ENCODE measurements at places on chromosomes 13 and 19.

- DNase-seq = no peak
Observed at GRCh38 chr13:96551546-96551945, 442.7 kb downstream of the OXGR1 start.

DNA sequence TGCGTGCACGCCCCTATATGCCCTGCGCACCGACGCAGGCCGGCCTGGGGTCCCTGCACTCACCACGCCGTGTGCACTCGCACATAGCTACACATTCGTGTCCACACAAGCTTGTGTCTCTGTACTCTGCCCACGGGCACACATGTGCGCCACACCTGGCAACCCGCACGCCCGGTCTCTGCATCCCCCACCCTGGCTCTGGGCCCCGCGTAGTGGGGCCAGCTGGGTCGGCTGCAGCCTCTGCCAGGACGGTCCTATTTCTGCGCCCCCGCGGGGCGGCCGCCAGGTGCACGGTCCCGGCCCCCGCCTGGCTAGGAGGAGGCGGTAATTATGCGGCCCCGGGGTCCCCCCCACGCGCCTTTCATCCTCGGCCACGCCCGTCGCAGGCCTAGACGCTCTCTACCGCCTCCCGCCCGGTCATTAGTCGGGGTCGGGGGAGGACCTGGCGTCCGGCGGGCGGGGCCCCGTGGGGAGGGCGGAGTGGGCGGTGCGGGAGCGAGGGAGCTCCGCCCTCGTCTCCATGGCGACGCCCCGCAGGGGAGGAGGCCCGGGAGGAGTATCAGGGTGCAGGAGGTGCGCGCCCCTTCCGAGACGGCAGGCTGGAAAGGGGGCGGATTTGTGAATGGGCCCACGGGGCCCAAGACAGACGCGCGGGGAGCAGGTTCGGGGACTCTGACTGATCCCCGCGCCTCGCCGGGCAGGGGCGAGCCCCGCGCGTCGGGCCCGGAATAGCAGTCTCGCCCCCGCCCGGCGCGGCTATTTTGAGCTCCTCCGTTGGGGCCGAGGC is 2.8 kb upstream of the CIRBP start:
- peak; percentile 91 for DNase-seq

GRCh38 chr13:58953638-58954037 is 1210.1 kb downstream of the DIAPH3 start:
- no peak for DNase-seq

- peak; percentile 28 for DNase-seq
Observed at GRCh38 chr19:11881151-11881800, 6.3 kb upstream of the ZNF69 start.

DNA sequence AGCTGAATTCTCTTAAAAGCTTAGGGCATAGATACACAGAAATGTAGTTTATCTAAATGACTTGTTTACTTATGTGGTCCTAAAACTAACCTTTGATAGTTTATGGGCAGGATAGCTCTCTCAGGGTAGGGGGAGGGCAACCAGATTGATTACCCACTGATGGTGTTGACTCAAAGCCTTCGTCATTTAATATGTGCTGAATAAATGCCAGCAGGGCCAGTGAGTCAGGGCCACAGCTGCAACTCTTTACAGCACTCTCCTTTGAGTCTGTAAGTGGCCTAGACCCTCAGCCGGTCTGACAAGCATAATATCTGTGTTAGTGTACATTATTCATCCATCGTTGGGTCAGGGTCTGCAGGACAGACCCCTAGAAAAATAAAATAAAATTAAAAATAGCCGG is 128.5 kb downstream of the ZNF675 start:
- no peak for DNase-seq

GRCh38 chr13:112481458-112481857 is 105.3 kb downstream of the SPACA7 start:
- no peak for DNase-seq

DNA sequence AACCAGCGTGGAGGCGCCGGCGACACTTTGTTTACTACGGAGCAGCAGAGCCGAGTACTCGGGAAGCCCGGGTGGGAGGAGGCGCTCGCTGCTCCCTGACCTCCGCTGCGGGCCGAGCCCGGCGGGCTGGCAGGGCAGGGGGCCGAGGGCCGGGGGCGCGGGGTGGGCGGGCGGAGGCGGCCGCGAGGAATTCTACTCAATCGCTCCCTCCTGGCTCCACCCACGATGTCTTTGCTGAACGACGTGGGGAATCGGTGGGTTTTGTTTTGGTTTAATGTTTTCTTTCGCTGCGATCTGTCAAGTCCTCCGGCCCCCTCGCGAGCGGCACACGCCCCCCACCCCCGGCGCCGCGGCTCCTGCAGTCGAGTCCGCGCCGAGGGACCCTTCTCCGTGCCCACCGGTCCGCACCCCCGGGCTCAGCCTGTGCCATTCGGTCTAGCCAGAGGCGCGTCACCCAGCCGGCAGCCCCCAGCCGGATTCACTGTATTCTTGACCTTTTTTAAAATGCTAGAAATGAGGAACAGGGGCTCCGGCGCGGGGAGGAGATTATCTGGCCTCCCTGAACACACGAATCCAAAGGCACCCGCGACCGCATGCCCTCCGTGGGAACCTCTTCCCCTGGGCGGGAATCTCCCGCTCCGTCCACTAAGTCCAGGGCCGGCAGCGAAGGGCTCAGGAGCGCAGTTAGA is 636 bp upstream of the FOXO1 start:
- DNase-seq = peak; percentile 13

DNA sequence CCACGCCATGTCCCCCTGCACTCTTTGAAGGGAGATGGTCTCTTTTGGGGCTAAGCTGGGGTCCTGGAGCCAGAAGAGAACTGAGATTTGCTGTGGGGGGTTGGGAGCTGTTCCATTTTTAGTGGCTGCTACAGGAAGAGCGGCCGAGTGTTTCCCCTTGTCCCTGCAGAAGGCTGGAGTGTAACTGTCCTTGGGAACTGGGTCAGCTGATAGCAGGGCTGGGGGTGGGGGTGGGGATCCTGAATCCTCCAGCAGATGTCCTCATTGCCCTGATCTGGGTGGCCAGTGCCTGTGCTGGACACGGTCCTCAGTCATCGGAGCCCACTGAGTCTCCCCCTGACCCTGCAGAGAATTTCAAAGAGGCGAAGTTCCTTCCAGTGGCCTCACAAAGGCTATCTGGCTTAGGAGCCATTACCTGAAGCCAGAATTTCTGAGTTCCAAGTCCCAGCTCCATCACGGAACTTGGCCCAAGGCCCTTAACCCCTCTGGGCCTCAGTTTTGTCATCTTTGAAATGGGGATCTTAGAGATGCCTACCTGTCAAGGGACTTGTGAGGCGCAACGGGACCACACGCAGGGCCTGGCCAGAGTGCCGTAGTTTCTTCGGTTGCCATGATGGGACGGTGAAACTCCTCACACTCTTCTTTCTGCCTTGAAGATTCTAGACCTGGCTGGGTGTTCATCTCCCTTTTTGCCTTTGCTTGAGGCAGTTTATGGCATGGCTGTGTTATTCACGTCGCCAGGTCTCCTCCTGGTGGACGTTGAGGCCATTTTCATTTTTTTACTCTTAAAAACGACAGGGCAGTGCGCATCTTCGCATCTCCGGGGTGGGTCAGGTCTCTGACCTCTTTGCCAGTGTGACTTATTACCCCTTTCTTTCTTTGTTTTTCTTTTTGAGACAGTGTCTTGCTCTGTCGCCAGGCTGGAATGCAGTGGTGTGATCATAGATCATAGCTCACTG is 51.9 kb downstream of the DNM2 start:
- peak; percentile 40 for DNase-seq

DNA sequence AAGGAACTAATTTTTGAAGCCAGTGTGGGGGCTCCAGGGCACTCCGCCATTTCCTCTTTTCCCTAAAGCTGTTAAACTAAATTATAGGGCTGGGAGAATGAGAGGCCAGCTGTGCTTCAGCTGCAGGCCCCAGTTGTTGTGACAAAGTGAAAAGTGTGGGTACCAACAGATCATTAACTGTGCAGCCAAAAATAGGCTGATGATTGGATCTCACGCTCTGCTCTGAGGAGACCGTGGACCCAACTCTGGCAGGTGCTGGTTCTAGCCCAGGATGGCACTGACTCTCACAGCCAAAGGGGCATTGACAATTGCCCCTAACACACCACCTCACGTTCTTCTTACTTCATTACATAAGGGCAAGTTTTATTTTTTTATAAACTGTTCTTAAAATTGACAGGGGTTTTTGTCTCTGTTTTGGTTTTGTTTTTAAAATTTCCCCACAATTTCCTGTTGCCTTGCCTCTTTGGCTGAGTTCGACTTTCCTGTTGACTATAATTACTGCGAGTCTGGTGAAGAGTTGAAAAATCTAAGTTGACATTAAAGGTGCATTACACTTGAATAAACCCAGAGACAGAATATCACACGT is 391.0 kb downstream of the FGF9 start:
- DNase-seq = no peak

DNA sequence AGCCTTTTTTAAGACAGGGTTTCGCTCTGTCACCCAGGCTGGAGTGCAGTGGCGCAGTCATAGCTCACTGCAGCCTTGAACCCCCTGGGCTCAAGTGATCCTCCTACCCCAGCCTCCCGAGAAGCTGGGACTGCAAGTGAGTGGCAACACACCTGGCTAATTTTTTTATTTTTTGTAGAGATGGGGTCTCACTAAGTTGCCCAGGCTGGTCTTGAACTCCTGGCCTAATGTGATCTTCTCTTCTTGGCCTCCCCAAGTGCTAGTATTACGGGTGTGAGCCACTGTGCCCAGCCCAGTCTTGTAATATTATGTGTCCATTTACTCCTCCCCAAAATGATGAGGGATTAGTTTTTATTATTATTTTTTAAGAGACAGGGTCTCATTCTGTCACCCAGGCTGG is 3.1 kb upstream of the LINGO3 start:
- no peak for DNase-seq

Data from HuH-7 (cell line).